ENCODE measurements at places on chromosomes 5 and 9.

- peak; percentile 43 for DNase-seq
Measured at GRCh38 chr9:134698587-134699342, 57.2 kb downstream of the COL5A1 start.

DNA sequence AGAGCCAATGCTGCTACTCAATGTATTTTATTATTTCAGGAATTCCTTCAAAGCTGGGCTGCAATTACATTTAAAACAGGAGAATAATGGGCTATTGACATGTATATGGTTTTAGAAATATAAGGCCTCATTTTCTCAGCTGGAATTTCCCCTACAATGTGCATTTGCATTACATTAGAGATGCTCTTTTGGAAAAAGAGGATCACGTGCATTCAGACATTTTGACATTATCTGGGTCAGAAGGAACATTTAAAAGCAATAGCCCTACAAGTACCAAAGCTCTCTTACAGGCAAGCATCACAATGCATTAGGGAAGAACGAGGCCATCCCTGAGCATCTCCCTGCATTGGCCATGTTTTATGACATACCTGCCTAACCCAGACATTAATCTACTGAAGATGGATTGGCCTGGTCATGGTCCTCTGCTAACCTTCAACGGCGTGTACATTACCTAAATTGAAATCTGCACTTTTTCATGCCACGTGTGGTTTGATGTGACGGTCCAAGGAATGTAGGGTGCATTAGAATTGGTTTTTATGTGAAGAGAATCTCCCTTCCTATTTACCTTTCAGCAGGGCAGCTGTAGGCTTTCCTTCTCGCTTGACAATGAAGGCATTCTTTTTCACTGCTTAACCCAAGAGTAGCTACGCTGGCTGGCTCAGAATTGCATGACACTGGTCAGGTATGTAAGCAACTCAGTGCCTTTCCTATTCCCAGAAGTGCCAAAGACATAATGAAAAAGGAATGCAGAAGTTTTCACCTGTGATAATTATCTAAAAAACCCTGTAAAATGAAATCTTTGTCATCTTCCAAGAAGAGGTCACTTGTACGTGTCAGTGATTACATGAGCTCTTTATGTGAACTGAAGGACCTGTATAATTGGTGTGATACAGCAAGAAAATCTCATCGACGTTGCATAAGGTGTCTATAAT lies 212.3 kb upstream of the MPDZ start:
- DNase-seq: no peak

GRCh38 chr5:111855356-111855755 lies 98.4 kb upstream of the NREP start:
- no peak for DNase-seq

- no peak for DNase-seq
Measured at GRCh38 chr9:121751686-121752445, 100.4 kb downstream of the DAB2IP start.

DNA sequence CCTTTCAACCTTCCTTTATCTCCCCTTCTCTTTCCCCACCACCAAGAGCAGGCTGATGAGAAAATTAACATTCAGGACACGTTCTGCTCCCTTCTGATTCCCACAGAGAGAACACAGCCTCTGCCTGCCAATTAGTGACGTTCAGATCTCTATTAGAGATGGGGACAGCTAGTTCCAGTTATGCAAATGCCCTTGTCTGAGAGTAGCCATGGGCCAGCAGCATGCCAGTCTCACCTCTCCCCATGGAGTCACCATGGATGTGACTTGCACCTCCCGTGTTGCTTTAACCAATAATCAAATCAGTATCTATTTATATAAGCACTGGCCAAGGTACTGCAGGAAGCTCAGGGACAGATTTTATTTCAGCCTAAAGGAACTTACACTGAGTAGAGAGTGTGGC lies 61.3 kb downstream of the KCNIP1 start:
- no peak for DNase-seq

GRCh38 chr9:116700882-116701865 lies 14.1 kb downstream of the TRIM32 start:
- no peak for DNase-seq

GRCh38 chr9:69542058-69542457 lies 130.1 kb downstream of the APBA1 start:
- DNase-seq: no peak

GRCh38 chr9:98481676-98482075 lies 226.2 kb upstream of the TBC1D2 start:
- no peak for DNase-seq

DNA sequence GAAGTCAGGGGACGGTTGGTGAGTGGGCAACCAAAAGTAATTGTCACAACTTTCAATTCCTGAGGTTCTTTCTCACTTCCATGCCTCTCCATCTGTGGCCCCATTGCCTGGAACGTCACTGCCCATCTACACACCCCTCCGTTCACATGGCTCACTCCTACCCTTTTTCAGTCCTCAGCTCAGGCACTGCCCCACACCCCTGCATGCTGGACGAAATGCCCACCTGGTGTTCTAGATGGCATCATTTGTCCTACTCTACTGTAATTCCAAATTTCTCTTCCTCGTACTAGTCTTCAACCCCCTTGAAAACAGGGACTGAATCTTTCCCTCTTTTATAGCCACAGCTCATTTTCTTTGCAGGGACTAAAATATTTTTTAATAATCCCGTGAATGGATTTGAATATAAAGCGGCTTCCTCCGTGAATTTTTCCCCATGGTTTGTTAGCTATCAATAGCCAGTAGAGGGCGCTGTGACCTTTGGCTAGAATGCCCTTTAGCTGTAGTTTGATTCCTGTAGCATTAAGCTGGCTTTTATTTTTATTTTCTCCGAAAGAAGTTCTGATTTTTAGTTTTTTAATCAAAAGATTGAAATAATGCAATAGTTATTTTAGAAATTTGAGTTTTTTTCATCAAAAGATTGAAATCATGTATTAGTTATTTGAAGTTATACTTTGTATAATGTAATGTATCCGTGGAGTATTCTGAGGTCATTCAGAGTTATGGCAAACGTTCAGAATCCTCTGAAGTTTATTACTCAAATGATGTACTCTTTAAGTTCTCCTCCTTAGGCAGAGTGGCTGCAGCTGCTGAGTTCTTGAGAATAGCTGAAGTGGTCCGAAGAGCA lies 232.1 kb downstream of the SH3GL2 start:
- no peak for DNase-seq

DNA sequence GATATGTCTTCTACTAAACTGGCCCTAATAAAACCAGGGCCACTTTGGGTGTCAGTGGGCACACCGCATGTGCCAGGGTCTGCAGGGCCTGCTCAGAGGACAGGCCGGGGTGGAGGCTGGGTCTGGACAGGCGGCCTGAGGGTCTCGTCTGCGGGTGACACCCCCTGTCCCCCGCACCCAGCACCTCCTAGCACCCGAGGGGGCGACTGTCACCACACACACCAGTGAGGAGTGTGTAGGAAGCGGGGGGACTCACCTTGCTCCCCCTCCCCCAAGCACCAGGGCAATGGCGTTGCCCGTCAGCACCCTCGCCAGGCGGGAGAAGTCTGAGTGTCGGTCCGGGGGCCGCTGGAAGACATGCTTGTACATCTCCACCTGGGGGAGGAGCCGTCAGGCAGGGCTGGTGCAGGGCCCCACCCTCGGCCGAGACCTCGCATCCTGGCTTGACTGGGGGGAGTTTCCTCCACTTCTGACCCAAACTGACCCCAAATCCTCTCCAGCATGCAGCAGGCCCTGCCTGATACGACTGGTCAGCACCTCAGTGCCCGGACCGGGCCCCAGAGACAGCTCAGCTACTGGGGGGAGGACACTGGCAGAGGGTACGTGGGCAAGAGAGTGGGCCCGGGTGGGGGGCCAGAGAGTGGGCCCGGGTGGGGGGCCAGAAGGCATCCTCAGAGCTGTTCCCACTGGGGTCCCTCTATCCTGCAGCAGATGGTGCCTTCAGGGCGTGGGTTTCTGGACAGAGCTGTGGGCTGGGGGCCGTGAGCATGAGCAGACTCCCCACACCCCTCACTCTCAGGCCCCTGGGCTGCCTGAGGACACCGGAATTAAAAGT lies 18.9 kb upstream of the NSMF start:
- no peak for DNase-seq

DNA sequence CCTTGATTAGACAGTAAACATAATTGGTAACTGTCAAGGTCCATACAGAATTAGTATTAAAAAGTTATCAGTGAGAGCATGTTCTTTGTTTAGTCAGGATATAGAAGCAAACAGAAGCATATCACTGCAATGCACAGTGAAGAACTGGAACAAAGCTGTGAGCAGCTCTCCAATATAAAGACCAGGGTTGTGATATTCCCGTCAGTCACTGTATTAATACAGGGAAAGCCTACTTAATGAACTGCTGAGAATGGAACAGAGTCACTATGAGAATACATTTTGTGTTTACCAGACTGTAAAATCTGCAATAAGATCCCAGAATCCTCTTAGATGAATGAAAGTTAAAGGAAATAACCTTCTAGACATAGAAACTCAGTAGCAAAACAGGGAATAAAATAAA lies 58.2 kb downstream of the EFNA5 start:
- DNase-seq: no peak

DNA sequence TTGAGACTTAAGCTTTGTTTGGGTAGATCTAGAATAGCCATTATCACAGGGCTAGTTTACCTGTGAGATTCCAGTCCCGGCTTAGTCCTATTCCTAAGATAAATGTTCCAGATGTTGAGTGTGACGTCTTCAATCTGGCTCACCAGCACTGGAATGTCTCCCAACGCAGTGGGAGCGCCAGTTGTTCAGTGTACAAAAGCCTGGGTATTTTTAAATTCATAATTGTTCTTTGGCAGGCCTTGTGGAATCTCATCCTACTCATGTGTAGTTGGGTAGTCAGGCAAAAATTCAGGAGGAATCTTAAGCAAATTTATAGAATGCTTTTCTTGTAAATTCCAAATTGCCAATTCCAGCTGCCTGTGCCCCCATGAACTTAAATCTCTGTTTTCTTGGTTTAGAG lies 272.6 kb upstream of the KCNN2 start:
- no peak for DNase-seq

DNA sequence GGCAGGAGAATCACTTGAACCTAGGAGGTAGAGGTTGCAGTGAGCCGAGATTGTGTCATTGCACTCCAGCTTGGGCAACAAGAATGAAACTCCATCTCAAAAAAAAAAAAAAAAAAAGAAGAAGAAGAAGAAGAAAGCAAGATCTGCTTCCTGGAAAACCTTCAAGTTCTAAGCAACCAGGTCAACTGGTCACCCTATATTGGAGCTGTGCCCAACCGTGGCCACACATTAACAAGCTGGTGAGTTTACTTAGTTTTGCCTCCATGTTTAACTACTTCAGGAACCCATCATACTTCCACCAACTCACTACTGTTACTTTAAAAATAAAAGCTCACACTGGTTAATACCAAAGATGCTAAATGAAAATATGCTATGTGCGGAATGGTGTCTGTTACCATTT lies 12.3 kb upstream of the SKP1 start:
- DNase-seq: no peak

DNA sequence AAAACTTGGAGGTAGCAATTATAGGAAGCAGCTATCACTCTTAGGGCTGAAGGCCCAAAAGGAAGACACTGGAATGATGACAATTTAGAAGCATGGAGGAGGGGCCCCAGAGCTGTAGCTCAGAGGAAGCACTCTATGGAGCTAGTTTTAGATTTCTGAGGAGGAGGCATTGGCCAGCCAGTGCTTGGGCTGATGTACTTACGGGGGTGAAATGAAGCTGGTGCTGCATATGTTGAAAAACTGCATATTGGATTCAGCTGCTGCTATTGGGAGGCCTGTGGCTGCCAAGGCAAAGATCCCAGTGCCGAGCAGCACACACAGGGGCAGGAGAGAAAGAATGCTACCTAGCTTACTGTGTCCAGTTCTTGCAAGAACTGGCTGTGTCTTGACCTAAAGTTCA lies 53.9 kb upstream of the HMHB1 start:
- DNase-seq: no peak

DNA sequence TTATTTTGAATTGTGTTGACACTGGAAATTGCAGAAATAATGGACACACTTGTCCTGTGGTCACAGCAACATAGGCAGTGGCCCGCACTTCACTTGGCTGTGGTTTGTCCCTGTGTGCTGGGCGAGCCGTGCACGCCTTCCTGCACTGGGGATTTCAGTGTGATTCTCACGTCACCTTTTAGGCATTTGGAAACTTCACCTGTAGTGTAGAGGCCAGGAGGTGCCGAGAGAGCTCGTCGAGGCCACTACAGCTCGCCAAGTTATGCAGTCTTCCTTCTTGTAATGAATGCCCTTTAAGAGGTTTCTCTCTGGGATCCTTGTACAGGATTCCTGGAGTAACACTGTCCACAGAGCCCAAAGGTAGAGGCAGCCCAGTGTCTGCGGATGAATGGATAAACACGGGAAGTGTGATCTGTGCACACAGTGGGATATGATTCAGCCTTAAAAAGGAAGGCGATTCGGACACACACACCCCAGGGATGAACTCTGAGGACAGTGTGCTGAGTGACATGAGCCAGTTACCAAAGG lies 14.7 kb downstream of the TRAF2 start:
- DNase-seq: no peak

DNA sequence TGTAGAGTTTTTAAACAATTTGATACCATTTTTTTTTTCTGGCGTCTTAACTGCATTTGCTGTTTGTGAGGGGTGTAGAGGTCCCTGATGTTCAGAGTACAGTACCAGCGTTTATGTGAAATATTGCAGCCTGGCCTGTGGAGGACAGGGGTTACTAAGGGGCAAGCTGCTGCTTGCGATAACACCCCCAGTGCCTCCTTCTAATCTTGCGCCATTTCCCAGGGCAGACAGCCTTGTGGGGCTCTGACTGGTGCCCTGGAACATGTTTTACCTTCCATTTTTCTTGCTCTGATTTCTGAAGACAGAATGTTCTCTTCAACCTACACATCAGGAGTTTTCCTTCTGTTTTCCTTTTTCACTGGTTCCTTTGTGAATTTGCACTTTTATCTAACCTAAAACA lies 142.9 kb downstream of the DOCK8 start:
- DNase-seq: no peak

GRCh38 chr9:100011062-100011681 lies 87.6 kb downstream of the ERP44 start:
- DNase-seq: no peak

- no peak for DNase-seq
Measured at GRCh38 chr9:79980432-79980831, 408.7 kb downstream of the TLE4 start.

Measured in memory B cell (primary cell).